ENCODE measurements at places on chromosomes 5 and 9.

- no peak for DNase-seq
Observed at GRCh38 chr9:111952559-111952958, 55.9 kb downstream of the UGCG start.

GRCh38 chr5:171810227-171810626 is 24.6 kb downstream of the SMIM23 start:
- no peak for DNase-seq

DNA sequence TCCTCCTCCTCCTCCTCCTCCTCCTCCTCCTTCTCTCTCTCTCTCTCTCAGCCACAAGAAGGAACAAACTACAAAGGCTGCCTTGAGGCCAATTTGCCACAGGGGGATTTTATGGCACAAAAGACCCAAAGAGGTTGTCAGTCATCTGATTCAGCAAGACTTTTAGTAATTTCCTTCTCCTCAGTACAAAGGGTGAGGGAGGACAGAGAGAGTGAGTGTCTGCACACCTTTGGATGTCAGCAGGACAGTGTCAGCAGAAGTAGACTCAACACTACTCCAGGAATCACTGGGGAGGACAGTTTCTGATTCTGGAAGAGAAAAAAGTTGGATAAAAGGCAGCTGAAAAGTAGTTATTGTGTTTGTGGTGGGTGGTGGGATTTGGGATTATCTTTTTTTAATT is 13.6 kb downstream of the TIMD4 start:
- DNase-seq, result no peak

GRCh38 chr5:176676361-176676824 is 29.1 kb downstream of the TSPAN17 start:
- no peak for DNase-seq

DNA sequence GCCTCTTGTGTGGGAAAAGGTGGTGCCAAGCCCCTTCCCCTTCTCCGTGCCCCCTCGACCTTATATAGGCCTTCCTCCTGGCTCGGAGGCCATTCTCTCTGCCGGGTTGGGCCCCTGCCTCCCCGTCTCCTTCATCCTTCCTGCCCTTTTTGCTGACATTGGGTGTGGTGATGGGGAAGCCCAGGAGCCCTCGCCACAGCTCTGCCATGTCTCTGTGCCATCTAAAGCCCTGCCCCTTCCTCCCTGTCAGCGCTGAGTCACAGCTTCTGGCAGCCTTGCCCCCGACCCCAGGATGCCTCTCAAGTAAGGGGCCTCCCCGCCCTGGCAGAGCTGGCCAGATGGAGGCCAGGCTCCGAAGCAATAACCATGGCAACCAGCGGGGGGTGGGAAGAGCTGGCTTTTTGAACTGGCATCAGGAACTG is 30.4 kb downstream of the JADE2 start:
- no peak for DNase-seq

GRCh38 chr9:112059966-112060320 is 115.2 kb downstream of the SUSD1 start:
- no peak for DNase-seq

DNA sequence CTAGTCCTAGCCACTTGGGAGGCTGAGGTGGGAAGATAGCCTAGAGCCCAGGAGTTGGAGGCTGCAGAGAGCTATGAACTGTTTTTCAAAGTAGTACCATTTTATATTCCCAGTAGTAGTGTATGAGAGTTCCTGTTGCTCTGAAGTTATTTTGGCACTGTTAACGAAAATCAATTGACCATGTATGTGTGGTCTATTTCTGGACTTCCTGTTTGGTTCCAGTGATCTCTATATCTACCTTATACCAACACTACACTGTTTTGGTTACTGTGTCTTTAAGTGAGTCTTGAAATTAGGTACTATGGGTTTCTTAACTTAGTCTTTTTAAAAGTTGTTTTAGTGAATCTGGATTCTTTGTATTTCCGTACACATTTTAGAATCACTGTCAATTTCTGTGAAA is 13.6 kb downstream of the SLF1 start:
- no peak for DNase-seq

- no peak for DNase-seq
Observed at GRCh38 chr5:40401284-40402006, 278.3 kb upstream of the PTGER4 start.

GRCh38 chr5:127320032-127320965 is 29.7 kb downstream of the MEGF10 start:
- peak; percentile 29 for DNase-seq

- DNase-seq, result no peak
Observed at GRCh38 chr5:8332666-8333445, 463.9 kb downstream of the MTRR start.

DNA sequence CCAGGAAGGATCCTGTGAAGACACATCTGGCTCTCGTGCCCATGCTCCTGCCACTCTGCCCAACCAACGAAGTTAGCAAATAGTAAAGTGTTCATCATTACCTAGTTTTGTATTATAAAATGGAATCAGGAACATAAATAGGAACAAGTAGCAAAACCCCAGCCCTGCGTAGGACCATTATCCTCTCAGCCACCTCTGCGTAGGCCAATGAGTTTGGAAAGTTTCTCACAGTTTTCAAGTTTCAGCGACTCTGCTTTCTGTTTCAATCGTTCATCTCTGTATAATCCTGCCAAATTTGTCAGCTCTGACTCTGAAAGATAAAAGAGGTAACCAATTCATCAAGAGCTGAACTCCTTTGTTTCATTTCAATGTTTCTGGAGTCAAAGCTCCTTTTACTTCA is 10.1 kb upstream of the SPATA24 start:
- no peak for DNase-seq

DNA sequence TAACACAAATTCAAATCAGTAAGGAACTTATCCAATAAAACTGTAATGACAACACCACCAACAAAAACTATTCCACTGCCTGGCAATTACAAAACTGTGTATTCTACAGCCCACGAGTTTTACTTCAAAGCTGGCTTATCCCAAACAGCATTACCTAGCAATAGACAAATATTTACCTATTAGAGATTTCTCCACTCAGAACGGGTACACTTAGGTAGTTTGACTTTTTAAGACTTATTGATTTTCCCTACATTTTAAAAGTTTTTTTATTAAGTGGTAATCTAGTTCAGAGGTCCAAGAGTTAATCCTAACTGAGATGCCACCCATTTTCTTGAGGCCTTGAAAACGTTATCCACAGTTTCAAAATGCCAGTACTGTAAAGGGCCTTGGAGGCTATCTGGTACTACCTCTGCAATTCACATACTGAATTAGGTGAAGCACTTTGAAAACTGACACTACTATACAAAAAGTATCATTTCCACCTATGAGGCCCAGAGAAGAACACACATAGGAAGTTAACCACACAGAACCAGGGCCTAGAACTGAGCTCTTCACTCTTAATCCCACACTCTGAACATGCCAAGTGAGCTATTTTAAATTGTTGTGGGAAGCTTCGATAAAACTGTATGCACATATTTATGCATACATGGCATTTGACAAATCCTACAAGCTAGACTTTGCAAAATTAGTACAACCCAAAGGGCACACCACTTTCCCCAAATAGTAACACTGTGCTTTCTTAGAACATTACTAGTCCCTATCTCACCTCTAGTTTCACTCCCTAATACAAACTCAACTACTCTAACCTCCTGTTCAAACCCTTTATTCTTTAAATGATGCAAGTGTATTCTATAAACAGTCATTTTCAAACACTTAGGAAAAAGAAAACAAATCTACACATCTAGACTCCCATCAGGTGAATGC is 2.1 kb downstream of the NADK2 start:
- no peak for DNase-seq

DNA sequence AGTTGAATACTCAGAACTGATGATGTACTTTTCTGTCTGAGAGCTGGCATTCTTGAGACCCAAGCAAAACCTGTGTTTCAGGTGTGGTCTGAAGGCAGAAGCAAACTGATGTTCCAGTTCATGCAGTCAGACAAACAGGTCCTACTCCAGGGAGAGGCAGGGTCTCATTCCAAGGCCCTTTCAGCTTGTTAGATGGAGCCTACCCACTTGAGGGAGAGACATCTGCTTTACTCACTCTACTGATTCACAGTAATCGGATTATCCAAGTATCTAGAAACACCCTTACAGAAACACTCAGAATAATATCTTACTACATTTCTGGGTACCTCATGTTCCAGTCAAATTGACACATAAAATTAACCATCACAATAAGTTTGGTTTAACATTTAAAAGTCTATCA is 207.8 kb downstream of the KDM4C start:
- no peak for DNase-seq

DNA sequence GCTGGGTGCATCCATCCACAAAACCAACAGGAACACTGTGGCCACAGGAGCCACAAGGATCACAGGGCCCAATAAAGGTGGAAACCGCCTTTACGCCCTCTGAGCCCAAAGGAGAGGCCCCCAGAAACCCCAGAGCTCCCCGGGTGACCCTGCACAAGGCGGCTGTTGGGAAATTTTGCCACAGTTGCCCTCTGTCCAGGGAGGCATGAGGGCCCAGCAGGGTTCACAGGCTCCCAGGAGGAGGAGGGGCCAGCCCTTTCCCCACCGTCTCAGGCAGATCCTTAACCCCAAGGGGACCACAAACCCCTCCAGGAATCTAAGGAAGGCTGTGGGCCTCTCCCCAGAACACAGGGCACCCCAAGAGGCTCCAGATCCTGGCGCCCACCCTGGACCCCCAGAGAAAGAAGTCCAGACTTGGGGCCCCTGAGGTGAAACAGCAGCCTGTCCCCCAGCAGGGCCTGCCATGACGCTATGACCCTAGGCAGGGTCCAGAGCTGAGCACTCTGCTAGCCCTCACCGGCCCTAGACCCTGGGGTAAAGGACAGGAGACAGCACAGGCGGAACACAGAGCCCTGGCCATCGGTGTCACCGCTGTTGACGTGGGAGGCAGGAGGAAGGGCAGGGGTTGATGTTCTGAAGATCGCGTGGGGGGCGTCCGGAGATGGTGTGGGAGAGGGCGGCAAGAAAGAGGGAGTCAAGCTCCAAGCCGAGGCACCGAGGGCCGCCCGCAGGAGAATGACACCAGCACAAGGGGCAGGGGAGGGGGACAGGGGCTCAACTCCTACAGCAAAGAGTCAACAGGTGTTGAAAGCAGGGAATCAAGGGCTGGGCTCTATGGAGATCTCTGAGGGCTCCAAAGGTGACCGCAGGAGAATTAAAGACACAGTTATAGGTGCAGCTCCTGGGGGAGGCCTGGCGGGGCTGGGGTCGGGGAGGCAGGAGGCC is 97.5 kb downstream of the VAV2 start:
- DNase-seq, result no peak

DNA sequence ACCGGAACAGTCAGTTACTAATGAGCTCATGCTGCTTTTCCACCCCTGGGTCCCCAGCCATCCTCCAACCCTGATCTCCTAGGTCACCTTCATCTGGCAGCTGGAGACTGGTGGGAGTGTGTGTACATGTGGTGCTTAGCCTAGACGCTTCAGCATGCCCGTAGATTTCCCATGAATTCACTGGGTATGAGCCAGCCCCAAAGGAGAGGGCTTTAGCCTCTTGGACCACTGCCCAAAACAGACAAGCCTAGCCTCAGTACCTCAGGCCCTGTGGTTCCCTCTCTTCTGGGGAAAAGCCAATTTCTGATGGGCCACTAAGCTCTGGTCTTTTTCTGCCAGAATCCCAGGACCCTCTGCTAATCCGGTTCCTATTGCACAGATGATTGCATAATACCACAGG is 48.0 kb upstream of the ASTN2 start:
- DNase-seq, result no peak

All from Kasumi-1 (cell line).